Activated naive CD4-positive, alpha-beta T cell treated with anti-CD3 and anti-CD28 coated beads for 36 hours (primary cell): ENCODE measurements at places on chromosomes 1 and 21.

DNA sequence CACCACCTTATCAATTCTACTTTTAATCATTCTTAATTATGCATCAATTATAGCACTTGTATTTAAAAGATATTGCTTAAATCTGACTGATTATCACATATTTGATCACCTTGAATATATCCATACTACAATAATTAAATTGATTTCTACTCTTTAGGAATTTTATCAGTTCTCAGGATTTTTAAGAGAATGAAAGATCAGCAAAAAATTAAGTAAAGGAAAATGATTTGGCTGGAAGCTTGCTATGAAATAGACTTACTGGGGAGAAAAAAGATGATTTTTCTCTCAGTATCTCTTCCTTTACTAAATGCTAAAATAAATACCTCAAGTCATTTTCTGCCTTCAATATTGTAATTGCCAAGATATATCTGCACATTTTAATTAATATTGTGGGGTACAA, 848.6 kb downstream of the LTN1 start:
- no peak for DNase-seq

DNA sequence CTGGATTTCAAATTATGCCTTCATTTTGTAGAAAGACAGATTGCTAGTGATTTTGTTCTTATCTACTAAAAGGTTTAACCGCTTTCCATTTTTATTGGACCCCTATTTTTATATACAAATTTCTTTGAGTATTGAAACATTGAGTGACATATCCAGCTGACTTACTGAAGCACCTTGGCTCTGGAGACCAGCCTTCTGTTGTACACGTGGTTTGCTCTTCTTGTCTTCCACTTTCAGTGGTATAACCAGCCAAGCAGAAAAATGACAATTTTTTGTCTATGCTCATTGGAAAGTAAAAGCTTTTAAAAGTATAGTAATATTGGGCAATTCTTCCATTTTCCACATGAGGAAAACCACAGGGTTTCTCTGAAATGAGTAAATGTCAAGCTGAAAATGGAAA, 4.4 kb downstream of the F13B start:
- no peak for DNase-seq

DNA sequence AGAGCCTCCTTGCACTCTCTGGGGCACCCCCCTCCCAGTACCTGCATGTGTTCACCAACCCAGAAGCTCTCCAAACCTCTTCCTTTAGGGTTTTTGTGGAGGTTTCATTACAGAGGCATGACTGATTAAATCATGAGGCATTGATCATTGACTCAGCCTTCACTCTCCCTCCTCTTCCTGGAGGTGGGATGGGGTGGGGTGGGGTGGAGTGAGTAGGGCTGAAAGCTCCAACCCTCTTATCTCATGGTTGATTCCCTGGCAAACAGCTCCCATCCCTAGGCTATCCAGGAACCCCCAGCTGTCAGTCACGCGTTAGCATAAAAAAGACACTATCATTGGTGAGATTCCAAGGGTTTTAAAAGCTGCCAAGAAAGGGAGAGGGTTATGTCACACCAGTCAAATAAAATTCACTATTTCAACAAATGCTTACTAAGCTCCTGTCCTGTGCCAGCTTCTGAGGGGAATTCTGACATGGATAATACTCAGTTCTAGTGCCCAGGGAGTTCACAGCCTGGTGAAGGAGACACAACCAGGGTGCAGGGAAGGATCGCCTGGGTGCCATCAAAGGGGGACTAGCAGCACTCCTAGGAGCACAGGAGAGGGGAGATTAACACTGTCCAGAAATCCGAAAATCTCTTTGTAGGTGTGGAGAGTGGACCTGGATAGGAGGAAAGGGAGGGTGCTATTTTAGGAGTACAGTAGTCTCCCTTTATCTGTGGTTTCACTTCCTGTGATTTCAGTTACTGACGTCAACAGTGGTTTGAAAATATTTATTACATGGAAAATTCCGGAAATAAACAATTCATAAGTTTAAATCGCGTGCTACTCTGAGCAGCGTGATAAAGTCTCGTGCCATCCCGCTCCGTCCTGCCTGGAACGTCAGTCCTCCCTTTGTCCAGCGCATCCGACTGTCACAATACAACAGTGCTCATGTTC, 6.8 kb upstream of the IL24 start:
- DNase-seq = peak; percentile 57

- no peak for DNase-seq
Measured at GRCh38 chr21:28675331-28676041, 317.2 kb downstream of the LTN1 start.

DNA sequence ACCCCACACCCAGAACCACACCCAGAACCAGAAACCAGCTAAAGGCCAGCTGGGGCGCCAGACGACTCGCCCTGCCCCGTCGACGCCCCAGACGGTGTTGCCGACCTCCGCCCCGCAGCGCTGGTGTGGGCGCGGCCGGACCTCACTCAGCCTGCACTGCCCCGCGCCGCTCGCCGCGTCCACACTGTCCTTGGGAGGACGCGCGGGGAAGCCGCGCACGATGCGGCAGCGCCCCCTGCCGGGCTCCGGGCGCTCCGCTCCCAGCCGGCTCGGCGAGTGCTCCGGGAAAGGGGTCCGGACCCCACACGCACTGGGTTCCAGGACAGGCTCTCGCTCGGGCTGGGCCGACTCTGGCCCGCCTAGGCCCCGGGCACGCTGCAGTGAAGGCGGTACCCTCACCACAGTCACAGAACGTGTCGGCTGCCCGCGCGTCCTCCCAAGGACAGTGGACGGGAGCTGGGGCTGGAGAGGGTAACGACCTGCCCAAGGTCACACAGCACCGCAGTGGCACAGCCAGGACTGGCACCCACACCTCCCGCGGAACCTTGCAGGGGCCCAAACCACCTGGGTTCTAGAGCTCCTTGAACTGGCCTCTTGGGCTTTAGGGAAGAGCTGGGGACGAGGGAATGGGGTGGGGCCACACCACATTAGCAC, 90.2 kb downstream of the DMRTA2 start:
- peak; percentile 49 for DNase-seq

GRCh38 chr21:37582590-37582989, 216.0 kb downstream of the DYRK1A start:
- DNase-seq = peak; percentile 35

GRCh38 chr1:28176492-28177470, at the start of gene PTAFR:
Gene PTAFR (minus strand): TSS chr1:28176690. CDS start chr1:28151021, 25,669 bp downstream.
- DNase-seq = no peak
